Left ventricle myocardium superior (tissue), 1 donor: ENCODE measurements at places on chromosomes 11 and 22. TPM values are rescaled to one million over a fixed set of nuclear protein-coding genes. Genes with fewer than 3 reads are reported as not detected.

DNA sequence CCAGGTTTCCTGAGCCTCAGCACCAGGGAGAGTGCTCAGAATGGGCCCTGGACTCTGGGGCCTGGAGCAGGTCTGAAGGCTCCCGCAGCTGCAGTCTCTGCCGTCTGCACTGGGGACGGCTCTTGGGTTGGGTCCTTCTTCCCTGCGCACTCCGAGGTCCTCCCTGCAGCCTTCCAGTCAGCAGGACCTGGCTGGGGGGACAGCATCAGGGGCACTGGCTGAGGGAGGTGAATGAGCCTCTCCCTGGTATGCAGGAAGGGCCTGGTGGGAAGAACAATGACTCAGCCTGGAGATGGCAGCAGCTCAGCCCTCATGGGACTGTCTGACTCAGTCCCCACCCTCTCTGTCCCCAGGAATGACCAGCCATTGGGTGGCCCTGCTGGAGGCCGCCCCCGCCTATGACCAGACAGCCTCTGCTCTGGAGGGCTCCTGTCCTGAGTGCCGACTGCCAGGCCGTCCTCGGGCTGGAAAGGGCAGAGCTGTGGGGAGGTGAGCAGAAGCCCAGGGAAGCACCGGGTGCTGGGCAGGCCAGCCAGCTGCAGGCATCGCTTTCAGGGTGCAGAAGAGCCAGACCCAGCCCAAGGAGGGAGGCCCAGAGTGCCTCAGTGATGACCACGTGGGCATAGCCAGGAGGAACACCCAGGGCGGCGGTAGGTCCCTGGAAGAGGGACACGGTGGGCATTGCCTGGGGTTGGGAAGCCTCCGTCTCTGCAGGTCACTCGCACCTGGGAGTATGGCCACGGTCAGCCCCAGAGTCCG, 455.0 kb downstream of the BRD1 start:
- DNase-seq: no peak

- DNase-seq: no peak
These were observed 112.8 kb upstream of the C11orf87 start for GRCh38 chr11:109309153-109309552.

DNA sequence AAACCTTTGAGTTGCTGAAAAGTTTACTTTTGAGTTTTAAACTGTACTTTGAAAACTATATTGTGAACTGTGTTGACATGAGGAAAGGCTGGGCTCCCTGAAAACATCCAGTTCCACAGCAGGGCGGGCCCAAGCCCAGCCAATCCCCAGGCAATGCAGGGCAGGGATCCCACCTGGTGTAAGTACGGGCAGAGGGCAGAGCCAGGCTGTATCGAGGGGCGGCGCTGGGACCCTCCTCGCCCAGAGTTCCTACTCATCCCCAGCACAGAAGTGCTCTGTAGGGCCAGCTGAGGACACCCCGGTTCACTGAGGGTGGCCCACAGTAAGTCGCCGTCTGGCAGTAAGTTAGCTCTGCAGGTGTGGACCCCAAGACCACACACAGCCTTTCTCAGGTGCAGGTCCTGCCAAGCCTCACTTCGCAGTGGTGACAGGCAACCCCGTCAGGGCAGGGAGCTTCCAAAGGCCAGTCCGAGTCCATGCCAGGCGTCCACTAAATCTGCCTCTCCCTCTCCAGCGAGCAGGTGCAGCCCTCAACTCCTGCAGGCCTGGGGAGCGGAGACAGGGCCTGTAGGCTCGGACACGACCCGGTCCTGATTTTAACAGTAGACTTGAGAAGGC, 6.3 kb downstream of the RASSF7 start:
- DNase-seq: no peak

GRCh38 chr11:45028911-45029682, 78.4 kb upstream of the TP53I11 start:
- DNase-seq: peak; percentile 45

- no peak for DNase-seq
These were observed 10.9 kb upstream of the MFNG start for GRCh38 chr22:37497062-37497599.

DNA sequence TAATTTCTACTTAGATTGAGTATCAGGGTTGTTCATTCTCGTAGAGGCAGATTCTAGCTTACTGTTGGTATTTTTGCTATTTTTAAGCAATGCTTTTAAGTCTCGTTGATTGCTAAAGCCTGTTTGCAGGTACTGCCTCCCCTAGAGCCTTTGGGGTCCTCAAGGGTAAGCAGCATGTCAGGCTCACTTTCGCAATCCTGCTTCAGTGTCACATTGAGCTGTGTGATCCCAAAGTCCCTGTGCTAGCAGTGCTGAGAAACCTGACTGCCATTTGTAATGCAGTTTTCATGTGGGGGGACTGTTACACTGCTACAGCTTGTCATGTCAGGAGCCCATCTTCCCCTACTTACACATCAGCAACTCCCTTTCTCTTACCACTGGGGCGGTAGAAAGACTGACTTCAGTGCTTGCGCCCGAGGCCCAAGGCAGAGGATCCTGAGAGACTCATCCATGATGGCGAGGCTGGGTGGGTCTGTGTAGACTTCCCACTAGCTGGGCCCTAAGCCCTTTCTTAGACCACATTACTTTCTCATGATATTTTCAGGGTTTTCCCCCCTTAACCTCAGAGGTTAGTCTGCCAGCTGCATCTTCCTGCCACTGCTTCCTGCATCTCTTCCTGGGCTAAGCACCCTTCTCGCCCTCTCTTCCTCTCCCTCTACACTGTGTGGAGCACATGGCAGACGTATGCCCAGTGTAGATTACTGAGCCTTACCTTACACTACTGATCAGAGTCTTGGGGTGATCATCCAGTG, 40.8 kb upstream of the ST14 start:
- DNase-seq: no peak

DNA sequence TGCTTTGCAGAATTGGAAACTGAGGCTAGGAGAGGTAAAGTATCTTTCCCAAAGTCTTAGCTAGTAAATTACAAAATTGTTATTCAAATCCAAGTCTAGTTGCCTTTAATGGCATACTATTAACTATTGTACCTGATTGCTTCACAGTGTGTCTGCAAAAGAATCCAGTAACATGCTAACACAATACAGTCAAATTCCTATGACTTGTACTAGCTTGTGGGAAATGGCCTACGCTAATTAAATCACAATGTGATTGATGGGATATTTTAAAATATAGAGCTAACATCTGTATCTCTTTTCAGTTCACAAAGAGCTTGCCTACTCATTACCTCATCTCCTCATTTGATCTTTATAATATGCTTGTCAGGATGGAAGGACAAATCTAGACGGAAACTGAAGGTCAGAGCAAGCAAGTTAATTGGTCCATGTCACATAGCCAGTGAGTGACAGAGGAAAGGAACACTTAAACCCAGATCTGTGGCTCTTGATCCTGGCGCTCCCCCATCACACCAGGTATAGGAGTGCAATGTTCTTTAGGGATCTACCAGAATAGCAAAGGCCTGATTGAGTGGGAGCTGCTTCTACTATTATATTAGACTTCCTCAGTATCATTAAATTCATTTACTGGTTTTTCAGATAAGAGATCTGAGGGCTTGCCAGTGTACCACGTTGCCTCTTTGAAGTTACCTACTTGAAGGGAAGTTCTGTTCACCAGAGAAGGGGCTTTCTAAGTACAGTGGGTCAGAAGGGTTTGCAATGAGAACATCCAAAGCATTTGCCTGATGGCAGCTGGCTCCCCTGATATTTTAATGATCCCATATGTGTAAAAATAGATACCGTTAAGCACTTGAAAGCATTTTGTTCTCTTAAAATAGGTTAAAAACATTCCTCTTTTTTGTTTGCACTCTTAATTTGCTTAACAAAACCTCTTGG, 213.6 kb upstream of the SESN3 start:
- DNase-seq: no peak

- DNase-seq: no peak
These were observed 38.5 kb downstream of the SIK3 start for GRCh38 chr11:117059611-117060148.

DNA sequence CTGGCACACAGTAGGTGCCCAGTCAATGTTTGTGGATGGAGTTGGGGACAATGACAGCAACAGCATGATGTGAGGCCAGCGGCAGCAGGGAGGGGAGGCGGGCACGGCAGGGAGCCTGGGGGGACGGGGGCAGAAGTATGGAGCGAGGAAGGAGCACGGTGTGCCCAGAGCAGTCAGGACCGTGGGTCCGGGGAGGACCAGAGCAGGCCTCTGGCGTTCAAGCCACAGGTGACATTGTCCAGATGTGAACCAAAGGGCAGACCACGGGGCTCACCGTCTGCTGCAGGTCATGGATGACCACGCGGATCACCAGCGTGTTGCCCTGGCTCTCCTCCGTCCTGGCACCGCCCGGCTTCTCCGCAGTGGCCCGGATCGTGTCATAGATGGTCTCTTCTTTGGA, 105.5 kb downstream of the SHANK2 start:
- no peak for DNase-seq

DNA sequence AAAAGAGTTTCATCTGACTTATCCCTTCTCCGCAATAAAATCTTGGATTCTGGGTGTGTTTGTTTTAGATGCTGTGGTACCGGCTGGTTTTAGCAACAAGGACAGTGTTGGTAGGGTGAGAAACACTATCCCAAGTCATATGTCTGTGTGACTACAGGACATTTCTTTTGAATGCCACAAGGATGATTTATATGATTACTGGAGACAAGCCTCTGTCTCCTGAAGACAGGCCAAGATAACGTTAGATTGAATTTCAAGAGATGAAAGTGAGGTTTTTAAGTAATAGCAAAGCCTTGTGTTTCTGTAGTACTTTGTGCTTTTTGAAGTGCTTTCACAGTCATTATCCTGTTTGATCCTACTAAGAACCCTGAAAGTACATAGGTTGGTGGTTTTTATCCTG, 101.6 kb downstream of the COMMD9 start:
- DNase-seq: no peak

DNA sequence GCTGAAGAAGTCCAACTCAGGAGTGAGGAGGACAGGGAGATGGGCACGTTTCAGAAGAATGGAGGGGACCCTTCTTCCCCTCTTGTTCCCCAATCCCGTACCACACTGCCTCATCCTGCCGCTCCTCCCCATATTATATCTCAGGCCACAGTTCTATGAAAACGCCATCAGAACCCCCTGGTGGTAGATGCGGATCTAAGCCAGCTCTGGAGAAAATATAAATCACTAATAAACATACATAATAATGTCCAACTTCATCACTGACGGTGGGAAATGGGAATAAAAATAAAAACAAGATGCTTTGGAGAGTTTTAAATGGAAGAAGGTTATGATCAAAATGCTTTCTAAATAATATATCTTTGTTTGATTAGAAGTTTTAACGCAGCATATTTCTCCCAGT, 400.3 kb downstream of the CADM1 start:
- DNase-seq: no peak

- no peak for DNase-seq
These were observed 70.1 kb upstream of the LRRC55 start for GRCh38 chr11:57111619-57112018.

- no peak for DNase-seq
These were observed 144.6 kb downstream of the SNX19 start for GRCh38 chr11:130771708-130772107.

DNA sequence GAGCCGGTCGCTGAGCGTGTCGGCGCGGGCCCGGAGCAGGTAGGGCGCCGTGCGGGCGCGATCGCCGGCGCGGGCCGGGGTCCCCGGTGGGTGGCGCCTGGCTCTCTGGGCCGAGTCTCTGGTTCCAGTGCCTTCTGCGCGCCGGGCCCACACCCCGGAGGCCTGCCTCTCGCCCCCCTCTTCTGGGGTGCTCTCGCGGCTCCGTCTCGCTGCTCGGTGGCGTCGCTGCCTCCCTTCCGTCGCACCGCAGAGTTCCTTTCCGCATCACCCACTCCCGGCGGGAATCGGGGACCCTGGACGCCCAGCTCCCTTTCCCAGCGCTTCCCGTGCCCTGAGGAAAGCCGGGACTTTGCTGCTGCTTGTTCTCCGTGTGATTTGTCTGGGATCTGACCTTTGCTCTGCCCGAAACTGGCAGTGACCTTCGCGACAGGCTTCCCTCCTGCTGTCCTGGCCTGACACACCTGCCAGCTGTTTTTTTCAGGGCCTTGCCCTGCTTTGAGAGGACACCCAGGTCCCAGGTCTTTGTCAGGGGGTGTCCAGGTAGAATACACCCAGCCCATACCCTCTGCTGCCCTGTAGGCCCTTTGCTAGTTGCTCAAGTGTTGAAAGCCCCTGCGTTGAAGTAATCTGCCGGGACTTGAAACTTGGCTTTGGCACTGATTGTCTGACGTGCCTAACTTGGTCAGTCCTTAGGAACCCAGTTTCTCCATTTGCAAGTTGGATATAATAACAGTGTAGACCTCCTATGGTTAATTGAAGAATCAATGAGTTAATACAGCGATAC, 711 bp downstream of the FDX1 start:
- no peak for DNase-seq

MAJIN gene
- total RNA-seq: not detected

SERPING1 gene
- 121 TPM for total RNA-seq

LRRN4CL gene
- total RNA-seq: 3.4 TPM

HOATZ gene
- not detected for total RNA-seq

APOA4 gene
- not detected for total RNA-seq

OR2AG2 gene
- total RNA-seq: not detected

LAYN gene
- total RNA-seq: 3.8 TPM

SCARF2 gene
- 2.7 TPM for total RNA-seq
